Panc1 (cell line): ENCODE measurements at places on chromosomes 1 and 21.

- no peak for DNase-seq
Observed at GRCh38 chr1:172929006-172929405, 121.7 kb downstream of the TNFSF18 start.

- DNase-seq, result no peak
Observed at GRCh38 chr1:94634977-94635416, 93.4 kb upstream of the F3 start.

DNA sequence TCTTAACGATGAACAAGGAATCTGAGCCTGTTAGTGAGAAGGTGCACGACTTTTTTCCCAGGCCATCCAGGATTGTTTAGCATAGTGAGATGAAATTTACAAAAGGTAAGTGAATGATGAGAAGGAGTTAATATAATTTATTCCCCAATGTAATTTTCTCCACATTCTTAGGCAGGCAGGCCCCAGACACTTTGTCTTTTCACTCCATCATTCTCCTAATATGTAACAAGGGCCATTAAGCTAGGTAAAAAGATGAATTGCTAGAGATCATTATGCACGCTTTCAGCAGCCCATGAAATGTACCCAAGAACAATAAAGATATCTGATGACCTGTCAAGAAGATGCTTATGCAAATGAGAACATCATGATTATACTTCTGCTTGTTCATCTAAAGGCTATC lies 24.1 kb downstream of the NIBAN1 start:
- DNase-seq, result no peak

DNA sequence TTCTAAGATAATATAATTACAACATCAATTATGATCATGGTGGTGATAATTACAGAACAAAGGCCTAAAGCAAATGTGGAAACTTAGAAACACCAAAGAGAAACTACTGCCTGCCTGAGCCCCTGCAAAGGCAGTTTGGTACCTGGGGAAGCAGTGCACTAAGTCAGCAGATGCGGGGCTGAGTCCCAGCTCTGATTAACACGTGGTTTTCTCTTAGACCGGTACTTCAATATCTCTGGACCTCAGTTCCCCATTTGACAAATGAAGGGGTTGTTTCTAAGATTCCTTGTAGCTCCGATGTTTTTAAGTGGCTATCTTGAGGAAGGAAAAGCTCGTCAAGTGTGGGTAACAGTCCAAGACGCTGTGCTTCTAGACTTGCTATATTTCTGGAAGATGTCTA lies 16.7 kb upstream of the PLEKHA6 start:
- DNase-seq, result no peak

DNA sequence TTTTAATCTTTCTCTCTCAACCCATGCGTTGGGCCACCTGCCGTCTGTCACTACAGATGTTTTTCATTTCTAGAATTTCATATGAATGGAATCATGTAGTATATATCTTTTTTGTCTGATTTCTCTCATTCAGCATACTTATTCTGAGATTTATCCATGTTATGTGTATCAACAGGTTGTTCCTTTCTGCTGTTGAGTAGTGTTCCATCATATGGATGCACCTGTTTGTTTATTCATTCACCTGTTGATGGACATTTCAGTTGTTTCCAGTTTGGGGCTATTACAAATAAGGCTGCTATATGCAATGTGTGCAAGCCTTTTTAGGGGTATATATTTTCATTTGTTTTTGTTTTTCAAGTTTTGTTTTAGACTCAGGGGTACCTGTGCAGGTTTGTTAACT lies 9.4 kb upstream of the SLC41A1 start:
- no peak for DNase-seq
